ENCODE measurements at places on chromosomes 13 and 19.

GRCh38 chr13:98896083-98896867 lies 81.6 kb downstream of the DOCK9 start:
- no peak for DNase-seq

GRCh38 chr13:46341112-46341711 lies 45.8 kb downstream of the RUBCNL start:
- DNase-seq: no peak

- DNase-seq: no peak
Measured at GRCh38 chr13:48961379-48961778, 14.3 kb upstream of the FNDC3A start.

- DNase-seq: no peak
Measured at GRCh38 chr19:38913958-38914357, 2.0 kb upstream of the CCER2 start.

DNA sequence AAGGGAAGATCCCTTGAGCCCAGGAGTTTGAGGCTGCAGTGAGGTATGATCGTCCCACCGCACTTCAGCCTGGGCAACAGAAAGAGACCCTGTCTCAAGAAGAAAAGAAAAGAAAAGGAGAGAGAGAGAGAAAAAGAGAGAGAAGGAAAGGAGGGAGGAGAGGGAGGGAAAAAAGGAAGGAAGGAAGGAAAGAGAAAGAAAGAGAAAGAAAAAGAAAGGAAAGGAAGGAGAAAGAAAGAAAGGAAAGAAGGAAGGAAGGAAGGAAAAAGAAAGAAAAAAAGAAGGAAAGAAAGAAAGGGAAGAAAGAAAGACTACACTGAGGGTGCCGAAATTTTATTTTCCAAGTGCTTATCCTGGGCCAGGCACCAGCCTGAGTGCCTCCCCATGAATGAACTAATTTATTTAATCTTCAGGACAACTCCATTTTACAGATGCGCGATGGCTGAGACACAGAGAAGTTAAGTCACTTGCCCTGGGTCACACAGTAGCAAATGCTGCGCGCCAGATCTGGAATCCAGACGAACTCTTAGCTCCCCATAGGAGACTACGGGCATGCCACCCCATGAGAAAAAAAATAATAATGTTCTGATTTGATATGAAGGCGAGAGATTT lies 2.7 kb downstream of the CDC42EP5 start:
- DNase-seq: no peak
